Stimulated activated CD4-positive, alpha-beta T cell treated with anti-CD3 and anti-CD28 coated beads, Interleukin-1b, Interleukin-23, amount 100 ng/mL, for 48 hours (primary cell): ENCODE measurements at places on chromosomes 1 and 21.

DNA sequence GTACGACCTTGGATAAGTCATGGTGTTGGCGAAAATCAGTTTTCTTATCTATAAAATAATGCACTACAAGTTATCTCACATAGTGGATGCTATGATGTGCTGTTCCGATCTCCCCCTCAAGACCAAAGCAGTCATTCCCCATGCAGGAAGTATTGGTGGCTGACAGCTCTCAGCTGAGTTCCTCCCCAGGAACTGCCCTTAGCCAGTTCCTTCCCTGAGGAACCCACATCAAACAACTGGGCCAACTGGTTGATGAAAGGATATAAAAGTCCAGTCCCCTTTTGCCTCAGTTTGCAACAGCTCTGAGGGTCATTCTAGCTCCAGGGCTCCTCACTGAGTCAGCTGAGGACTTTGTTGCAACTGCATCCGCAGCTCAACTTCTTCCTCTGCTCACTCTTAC lies 16.1 kb upstream of the SLAMF1 start:
- DNase-seq = no peak

- no peak for DNase-seq
Observed at GRCh38 chr1:233982827-233983518, 78.5 kb downstream of the SLC35F3 start.

- no peak for DNase-seq
Observed at GRCh38 chr1:96256130-96256790, 465.3 kb upstream of the PTBP2 start.

DNA sequence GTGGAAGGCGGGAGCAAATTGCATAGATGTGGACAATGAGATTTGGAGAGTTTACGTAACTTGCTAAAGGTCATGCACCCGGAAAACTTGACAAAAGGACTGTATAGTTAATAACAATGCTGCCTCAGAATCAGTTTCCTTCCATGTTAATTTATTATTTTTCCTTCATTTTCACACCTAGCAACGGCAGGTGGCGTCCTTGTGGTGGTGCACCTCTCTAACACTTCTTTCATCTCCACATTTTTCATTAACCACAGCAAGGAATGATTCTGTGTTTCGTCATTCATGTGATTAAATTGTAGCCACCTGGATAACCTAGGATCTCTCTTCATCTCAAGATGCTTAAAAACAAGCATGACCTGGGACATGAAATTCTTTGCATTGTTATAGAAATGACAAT lies 2133.0 kb downstream of the NCAM2 start:
- no peak for DNase-seq

DNA sequence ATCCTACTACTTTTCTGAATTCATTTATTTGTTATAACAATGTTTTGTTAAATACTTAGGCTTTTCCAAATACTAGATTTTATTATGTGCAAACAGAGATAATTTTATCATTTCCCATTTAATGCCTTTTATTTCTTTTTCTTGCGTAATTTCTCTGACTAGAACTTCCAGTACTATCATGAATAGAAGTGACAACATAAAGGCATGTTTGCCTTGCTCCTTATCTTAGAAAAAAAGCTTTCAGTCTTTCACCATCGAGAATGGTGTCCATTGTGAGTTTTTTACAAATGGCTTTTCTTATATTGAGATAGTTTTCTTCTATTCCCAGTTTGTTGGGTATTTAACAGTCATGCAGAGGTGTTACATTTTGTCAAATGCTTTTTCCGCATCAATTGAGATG lies 453.1 kb upstream of the ZP4 start:
- no peak for DNase-seq

GRCh38 chr1:41365772-41366454 lies 4.7 kb downstream of the FOXO6 start:
- no peak for DNase-seq

DNA sequence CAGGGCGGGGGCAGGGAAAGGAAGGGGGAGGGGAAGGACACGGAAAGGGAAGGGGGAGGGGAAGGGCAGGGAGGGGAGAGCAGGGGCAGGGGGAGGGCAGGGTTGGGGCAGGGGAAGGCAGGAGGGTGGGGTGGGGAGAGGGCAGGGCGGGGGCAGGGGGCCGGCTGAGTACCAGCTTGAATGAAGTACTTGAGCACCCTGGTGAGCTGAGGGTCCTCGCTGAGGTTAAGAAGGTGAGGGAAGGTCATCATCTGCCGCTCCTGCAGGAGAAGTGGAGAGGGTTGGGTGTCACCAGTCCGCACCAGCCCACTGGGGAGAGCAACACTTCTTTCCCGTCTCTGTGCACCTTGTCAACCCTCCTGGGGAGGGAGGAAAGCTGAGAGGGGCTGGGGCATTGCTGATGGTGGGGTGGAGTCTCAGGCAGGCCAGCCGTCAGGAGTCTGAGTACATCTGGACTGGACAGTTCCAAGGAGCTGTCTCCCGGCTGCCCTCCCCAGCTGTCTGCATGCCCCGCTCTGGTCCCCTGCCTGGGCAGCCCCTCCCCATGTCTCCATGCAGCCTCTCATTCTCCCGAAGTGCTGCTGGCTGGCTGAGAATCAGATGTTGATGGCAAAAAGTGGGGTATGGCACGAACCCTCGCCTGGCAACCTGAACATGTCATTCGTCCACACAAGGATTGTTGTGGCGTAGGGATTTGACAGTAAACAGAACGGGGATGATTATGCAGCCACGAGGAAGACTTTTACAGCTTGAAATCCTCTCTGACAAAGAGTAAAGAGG lies 70.0 kb downstream of the SCCPDH start:
- DNase-seq = no peak

- no peak for DNase-seq
Observed at GRCh38 chr1:186187601-186188000, 187.5 kb downstream of the TPR start.

DNA sequence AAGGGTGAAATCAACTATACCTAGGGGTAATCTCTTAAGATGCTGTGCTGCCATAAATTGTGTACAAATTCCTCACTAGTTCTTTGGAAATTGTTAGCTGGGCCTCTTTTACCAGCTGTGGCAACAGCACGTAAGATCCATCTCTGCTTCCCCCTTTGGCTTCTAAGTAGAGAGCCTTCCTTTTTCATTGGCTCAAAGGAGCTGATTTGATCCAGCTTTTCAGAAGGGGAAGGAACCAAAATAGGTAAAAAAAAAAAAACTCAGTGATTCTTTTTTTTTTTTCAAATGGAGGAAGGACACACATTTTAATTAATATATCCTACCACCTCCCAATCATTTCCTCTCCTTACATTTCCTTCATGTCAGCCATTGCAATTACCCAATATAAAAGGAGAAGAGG lies 4.0 kb upstream of the RCAN1 start:
- DNase-seq = no peak

- no peak for DNase-seq
Observed at GRCh38 chr1:211708006-211708405, 32.6 kb upstream of the NEK2 start.

DNA sequence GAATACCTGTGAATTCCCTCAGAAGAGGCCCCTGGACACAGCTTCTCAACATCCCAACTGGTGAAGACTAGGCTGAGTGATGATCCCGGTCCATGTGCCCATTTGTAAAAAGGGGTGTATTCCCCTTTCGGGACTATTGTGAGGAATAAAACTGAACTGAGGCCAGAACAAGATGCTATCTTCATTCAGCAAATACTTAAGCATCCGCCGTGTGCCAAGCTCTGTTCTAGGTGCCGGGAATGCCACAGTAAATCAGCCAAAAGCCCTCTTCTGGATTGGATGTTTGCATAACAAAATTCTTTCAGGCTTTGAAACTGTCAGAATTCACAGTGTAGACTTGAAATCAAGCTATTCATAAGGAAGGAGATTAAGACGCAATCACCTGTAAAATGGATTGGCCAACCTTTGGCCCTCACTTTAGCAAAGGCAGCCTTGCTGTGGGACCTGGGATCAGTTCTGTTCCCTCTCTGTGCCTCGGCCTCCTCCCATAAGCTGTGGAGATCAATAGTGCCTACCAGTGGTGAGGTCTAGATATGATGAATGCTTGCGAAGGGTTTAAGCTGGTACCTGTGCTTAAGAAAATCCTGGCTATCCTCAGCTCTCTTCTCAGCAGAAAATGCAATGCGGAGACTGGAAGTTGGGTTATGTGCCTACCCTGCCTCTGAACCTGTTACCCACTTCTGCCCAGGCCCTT lies 1.8 kb downstream of the ALPL start:
- DNase-seq = no peak

DNA sequence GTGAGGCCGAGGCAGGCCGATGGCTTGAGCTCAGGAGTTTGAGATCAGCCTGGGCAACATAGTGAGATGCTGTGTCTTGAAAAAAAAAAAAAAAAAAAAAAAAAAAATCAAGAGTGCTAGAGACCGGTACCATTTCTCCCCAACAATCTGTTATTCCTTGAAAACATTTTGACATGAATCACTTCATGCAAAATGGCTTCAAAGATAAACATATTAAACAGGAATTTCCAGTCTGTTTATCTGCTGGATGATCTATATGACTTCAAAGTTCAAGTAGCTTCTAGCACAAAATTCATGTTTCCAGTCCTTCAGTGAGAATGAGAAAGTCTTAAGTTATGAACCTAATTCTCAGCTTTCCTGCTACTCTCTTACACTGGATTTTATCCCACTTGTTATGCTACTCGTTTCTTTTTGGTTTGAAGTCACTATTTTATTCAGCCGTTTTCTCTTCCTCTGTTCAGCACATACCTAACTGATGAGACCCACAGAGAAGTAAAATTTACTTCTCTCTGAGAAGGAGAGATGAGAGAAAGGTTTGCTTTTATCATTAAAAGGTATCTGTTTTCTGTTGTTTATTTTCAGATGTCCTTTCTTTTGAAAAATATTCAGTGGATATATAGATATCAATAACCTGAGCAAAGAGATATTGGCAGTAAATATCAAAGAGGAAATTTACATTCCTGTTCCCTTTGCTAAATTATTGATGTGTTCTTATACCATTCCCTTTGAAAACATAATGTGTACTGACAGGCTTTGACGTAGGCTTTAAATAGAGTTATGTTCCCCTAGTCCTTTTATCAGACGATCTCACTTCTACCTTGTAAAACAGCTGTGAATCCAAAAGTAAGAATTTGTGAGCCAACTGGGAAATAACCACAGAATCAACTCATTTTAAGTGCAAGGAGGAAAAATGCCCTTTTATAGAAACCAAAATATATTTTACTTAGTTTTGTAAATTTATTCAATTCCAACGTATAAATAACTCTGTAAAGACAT lies 38.2 kb downstream of the CD46 start:
- no peak for DNase-seq

GRCh38 chr1:229295745-229296144 lies 24.8 kb downstream of the RAB4A start:
- DNase-seq = no peak

- DNase-seq = peak; percentile 81
Observed at GRCh38 chr1:1122078-1122811, 6.4 kb upstream of the C1orf159 start.

DNA sequence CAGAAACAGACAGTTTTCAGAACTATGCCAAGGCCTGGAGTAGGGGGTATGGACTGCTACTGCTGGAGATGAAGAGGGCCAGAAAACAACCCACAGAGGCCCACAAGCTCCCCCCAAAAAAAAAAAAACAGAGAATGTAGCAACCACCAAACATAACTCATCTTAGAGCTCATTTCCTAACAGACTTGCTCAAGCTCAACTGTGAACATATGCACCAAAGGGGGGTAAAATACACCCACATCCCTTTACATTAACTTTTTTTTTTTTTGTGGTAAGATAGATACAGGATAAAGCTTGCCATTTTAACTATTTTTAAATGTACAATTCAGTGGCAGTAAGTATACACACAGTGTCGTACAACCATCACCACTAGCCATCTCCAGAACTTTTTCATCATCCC lies 36.0 kb downstream of the SEC16B start:
- DNase-seq = no peak

- no peak for DNase-seq
Observed at GRCh38 chr1:35407743-35408142, 139.2 kb downstream of the ZMYM4 start.

DNA sequence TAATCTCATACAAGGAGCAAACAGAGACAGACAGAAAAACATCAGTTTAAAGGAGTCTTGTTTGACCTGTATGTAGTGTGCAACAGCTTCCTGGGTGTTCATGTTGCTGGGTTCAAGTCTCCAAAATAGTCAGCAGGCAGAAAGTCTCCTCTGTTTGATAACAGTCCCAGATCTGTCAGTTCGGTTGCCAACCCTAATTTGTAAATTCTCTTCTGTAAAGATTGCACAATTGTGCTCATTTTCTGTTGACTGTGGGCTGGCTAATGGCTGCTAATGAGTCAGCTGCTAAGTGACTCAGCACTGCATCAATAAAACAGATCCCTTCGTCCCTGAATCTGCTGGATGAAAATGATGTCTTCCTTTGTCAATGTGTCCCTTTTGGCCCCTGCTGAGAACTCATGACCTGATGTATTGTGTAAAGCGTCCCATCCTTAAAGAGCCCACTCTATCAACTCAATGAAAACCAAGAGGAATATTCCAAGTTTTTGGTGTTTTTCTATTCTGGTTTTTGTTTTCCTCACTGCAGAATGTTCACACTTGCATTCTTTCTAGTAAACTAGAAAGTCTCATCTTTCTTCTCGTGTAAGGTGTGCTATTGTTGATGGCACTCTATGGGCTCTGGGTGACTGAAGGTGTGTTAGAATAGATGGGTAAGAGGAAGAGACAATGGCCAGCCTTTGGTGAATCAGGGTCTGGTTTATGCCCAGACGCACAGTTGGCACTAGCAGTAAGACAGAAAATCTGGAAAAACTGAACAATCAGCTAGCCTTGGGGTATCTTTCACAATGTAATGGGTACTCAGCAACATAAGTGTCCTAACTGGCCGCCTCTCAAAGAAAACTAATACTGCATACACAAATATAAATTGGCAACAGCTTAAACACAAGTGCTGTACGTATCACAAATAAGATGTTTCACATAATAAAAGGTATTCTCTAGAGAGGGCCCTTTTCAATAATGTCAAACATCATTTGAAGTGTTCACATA lies 75.1 kb upstream of the SIPA1L2 start:
- DNase-seq = no peak

DNA sequence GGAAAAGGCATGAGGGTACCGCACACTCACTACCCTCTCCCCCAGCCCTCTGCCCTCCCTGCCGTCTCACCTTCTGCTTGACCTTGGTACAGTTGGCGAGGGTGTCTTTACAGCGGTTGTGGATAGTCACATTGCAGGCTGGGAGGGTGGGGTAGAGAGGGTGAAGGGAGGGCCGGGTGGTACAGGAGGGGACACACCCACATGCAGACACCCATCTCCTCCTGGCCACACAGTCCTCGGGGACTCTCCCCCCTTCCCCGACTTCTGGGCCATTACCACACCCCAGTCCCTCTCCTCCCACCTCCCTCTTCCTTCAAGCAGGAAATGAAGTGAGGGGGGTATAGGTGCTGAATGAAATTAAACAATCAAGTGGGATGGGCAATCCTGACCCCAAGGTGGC lies 11.6 kb downstream of the ARHGEF2 start:
- DNase-seq = no peak

DNA sequence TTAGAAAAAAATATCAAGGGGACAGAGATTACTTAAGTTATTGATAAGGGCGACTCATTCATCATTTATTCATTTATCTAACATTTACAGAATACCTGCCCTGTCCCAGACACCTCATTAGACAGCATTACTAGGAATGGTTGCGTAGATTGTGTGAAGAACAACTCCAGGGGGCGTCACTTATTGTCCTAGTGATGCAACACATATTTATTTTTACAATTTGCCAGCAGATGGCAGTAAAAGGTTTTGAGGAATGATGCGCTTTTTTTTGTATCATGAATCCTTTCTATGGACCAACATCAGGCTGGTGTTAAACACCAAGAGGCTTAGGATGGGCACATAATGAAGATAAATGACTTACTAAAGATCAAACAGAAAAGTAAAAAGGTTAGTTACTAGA lies 5.5 kb downstream of the NCAM2 start:
- DNase-seq = no peak

- DNase-seq = no peak
Observed at GRCh38 chr1:119953266-119953998, 57.1 kb upstream of the ADAM30 start.

GRCh38 chr1:205508227-205508714 lies 3.8 kb downstream of the CDK18 start:
- DNase-seq = no peak
